ENCODE measurements at places on chromosomes 5 and 9.
A peak's percentile ranks its signal among the peaks of the same experiment; 100 is the strongest.

DNA sequence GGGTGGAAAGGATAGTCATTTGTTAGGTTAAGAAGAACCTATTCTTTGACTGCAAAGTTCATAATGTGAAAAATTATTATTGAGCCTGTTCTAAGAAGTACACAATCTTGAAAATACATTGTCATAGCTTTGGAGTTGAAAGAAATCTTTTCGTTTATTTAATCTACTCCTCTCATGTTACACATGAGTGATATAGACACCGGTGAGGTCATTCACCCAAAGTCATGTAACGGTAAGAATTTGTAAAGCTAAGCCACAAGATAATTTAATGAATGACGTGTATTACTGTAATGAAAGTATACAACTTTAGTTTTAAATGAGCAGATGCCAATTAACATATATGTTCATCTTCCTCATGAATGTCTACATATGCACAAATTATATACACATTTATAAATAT is 284.1 kb upstream of the PDE4D start:
- no peak for DNase-seq

DNA sequence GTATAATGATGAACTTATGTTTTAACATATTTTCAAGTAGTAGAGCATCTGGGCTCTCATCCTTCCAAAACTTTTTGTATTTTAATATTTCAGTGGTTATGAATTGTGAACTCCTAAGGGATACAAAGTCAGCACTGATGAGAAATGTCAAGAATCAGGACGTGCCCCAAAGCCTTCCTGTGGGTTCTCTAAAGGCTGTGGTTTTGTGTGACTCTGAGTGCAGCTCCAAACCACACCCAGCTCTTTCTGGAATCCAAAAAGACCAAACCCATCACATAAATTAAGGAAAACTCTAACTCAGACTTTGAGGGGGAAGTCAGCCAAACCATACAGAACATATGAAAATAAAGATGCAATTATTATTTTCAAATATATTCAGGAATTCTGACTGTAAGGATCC is 40.8 kb upstream of the SMU1 start:
- DNase-seq, result no peak

DNA sequence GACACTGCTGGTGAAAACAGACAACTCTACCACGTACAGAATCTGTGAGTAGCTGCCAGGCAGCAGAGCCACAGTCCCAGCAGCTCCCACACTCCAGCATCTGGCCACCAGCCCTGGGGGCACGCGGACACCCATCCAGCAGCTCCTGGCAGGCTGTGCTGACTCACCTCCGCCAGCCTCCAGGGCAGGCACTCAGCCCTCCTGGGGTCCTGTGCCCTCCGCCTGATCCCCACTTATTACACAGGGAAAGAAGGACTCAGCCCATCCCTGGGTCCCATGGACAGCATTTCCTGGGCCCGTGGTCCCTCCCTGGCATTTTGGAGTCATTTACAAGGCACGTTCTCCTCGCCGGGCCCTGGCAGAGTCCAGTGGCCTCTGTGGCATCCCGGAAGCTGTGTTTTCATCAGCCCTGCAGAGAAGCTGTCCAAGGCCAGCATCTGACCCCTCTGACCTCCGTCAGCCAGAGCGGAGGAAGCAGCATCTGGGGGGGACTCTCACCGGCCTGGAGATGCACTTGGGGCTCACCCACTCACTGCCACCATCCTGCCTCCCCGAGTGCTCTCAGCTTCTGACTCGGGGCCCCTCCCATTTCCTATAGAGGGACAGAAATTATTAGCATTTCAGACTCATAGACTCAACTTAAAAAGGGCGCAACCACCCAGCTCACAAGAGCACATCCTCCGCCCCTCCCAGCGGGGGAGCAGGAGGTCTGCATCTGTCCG is 21.6 kb downstream of the PAEP start:
- peak; percentile 79 for DNase-seq

- no peak for DNase-seq
Observed at GRCh38 chr5:17089690-17090089, 127.7 kb upstream of the BASP1 start.

Data from vagina (tissue), 2 donors.